Right forelimb (tissue), 1 donor: ENCODE measurements at places on chromosomes 4 and X.

DNA sequence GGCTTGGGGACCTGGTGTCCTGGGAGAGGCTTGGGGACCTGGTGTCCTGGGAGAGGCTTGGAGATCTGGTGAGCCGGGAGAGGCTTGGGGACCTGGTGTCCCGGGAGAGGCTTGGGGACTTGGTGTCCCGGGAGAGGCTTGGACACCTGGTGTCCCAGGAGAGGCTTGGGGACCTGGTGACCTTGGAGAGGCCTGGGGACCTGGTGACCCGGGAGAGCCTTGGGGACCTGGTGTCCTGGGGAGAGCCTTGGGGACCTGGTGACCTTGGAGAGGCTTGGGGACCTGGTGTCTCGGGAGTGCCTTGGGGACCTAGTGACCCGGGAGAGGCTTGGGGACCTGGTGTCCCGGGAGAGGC lies 12.6 kb downstream of the SHOX start:
- peak; percentile 60 for DNase-seq

GRCh38 chrX:13551610-13552009 lies 17.8 kb upstream of the EGFL6 start:
- DNase-seq, result no peak

DNA sequence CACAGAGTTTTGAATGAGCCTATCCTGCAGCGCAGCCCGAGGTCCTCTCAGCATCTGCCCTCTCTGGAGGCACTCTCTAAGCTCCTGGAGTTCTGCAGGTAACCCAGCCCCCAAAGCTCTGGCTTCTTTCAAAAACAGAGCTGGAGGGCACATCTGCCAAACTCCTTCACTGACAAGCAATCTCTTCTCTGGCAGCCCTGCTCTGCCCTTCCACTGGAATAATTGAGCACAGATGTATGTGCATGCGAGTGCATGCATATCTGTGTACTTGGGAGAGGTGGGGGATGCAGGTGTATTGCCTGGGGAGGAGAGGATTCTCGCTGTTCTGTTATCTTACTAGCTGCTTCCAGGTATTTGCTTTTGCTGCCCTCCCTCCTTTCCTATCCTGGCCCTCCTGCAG lies 22.2 kb upstream of the PLP1 start:
- no peak for DNase-seq

DNA sequence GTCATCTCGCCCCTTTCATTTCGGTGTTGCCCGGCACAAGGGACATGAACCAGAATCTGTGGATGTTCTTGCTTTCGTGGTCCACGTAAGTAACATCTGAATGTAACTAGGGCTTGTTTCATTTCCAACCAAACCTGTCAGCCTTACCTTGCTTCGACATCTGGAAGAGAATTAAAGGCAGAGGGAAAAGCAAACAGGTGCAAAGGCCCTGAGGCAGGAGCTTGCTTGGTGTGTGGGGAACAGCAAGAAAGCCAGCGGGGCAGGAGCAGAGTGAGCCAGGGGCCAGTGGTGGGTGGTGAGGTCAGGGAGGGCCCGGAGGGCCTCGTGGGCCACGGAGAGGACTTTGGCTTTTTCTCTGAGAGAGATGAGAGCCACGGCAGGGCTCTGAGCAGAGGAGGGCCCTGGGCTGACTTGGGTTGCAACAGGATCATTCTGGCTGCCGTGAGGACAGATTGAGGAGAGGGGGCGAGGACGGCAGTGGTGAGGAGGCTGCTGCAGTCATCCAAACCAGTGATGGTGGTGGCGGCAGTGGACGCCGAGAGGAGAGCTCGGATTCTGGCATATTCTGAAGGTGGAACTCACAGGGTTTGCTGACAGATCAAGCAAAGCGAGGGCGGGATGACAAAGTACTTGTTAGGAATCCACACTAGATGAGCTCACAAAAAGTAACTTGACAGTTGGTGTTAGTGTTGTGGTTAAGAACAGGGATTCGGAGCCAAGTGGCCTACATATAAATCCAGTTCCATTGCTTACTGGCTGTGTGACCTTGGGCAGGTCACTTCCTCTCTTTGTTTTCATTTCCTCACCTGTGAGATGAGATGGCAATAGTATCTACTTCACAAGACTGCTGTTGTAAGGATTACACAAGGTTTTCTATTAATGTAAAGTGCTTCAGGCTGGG lies 6.8 kb upstream of the WDR13 start:
- DNase-seq, result no peak

GRCh38 chr4:186030795-186031194 lies 38.2 kb upstream of the TLR3 start:
- no peak for DNase-seq

DNA sequence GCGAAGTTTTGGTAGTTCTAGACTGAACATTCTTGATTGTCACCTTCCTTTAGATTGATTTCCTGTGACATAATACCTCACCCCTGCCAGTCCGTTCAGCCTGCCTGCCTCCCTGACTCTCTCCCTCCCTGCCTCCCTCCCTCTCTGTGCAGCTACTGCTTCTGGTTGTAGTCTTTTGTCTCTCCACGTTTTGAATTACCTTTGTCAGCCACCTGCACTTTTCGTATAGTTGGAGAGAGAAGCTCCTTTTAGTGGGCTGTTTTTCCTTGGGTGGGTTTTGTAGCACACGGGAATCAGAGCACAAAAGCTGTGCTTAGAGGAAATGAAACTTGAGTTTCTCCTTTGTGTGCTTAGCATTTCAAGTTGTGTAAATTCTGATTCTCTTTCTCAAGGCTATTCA lies 32.6 kb upstream of the MSMO1 start:
- DNase-seq, result no peak

DNA sequence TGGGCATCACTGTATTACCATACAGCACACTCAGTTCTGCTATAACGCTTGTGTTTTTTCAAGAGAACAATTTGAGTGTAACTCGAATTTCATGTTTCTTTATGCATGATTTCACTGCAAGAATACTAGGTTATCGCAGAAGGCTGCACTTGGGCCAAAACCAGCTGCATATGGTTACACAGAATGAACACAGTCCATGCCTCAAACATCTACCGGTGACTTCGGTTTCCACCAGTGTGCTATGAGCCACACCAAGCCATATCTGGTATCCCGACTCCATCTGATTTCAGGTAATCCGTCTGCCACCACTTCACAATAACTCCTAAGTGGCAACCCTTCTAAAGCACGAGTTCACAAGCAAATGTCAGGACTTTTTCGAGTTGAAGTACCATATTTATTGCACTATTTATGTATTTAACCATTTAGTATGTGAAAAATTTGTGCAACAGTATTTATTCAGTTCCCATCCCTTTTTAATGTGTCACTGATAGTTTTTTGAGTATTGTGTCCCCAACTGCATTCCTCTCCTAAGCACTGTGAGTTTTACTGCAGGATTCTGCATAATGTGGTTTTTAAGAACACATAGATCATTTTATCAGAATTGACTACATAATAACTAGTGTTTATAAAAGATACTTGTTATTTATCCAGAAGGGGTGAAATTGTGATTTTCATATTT lies 111.8 kb downstream of the APBB2 start:
- DNase-seq, result no peak

DNA sequence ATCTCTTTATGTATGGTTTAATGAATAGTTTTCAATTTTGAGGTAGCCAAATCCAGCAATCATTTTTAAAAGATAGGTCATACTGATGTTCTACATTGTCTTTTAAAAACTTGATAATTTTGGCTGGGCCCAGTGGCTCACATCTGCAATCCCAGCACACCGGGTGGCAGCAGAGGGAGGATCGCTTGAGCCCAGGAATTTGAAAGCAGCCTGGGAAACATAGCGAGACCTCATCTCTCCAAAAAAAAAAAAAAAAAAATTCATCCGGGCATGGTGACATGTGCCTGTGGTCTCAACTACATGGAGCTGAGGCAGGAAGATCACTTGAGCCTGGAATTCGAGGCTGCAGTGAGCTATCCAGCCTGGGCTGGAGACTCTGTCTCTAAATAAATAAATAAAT lies 419.8 kb downstream of the GALNTL6 start:
- DNase-seq, result no peak

GRCh38 chrX:120269373-120270035 lies 18.9 kb downstream of the ZBTB33 start:
- no peak for DNase-seq
